ENCODE measurements at places on chromosomes 11 and 22.
A peak's percentile ranks its signal among the peaks of the same experiment; 100 is the strongest.

- peak; percentile 3 for DNase-seq
Observed at GRCh38 chr11:86459682-86460460, 85.2 kb downstream of the CCDC81 start.

GRCh38 chr11:85826116-85826855, 15.3 kb upstream of the SYTL2 start:
- DNase-seq: no peak

- no peak for DNase-seq
Observed at GRCh38 chr11:56848141-56848809, 99.8 kb upstream of the OR9G4 start.

GRCh38 chr22:37316875-37317371, 34.6 kb downstream of the CYTH4 start:
- DNase-seq: peak; percentile 6
